ENCODE measurements at places on chromosomes 4 and X. TPM values are rescaled to one million over a fixed set of nuclear protein-coding genes. Genes with fewer than 3 reads are reported as not detected.

Gene ANAPC10
- total RNA-seq: 19.3 TPM

Gene FRMPD3
- total RNA-seq: 0.43 TPM

DNA sequence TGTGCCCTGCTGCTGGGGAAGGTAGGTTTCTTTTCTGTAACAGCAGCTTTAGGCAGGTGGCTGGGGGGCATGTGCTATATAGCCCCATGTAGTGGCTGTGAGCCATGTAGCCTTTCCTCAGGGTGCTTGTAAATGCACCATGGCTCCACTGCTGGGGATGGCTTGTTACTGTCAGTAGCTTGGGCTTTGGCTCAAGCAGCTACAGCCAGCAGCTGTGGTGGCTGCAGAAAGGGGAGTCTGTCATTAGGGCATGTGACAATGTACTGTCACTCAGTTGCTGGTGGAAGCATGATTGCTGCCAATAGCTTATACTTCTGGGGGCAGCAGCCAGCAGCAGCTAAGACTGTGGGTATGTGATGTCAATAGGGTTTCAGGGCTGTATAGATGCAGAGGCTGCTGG lies 33.9 kb upstream of the DDIT4L start:
- H3K4me1 ChIP-seq: no peaks in the 10 kb centered on the region
- DNase-seq: no peak
- H3K27me3 ChIP-seq: no peaks in the 10 kb centered on the region

Gene EREG
- total RNA-seq: 5.2 TPM
